Cardiac septum (tissue), 1 donor: ENCODE measurements at places on chromosomes 2 and 18. TPM values are rescaled to one million over a fixed set of nuclear protein-coding genes. Genes with fewer than 3 reads are reported as not detected.

PSMA8 gene
- not detected for total RNA-seq

TGFA gene
- total RNA-seq, result 0.73 TPM

PLGLB2 gene
- total RNA-seq, result 0.97 TPM

GRHL1 gene
- 1.1 TPM for total RNA-seq

SPATA3 gene
- not detected for total RNA-seq

MROH2A gene
- total RNA-seq, result not detected

TEX51 gene
- total RNA-seq, result not detected

CD207 gene
- total RNA-seq, result 0.16 TPM

LGALSL gene
- 13.1 TPM for total RNA-seq

OSBPL6 gene
- total RNA-seq, result 5.5 TPM

PJVK gene
- total RNA-seq, result 1.6 TPM

CXCR2 gene
- total RNA-seq, result 2.2 TPM

GPR155 gene
- 10.9 TPM for total RNA-seq

CCT4 gene
- total RNA-seq, result 91.8 TPM

SERPINB4 gene
- not detected for total RNA-seq

GCG gene
- not detected for total RNA-seq

TWIST2 gene
- total RNA-seq, result 0.83 TPM

CROCC2 gene
- total RNA-seq, result not detected

ST6GAL2 gene
- 0.38 TPM for total RNA-seq

HOXD11 gene
- total RNA-seq, result not detected
